Fibroblast of villous mesenchyme (primary cell): ENCODE measurements at places on chromosomes 7 and 10. TPM values are rescaled to one million over a fixed set of nuclear protein-coding genes. Genes with fewer than 3 reads are reported as not detected.

Gene MXI1
- 7.7 and 8.2 TPM in 2 replicates for total RNA-seq

Gene TRIM50
- not detected in 2 replicates for total RNA-seq

Gene CLDN3
- total RNA-seq = not detected in 2 replicates

Gene SIRT1
- total RNA-seq = 14.8 and 17.7 TPM in 2 replicates

Gene SH2B2
- 0.43 and 0.97 TPM in 2 replicates for total RNA-seq
